Ascending aorta (tissue), 2 donors: ENCODE measurements at places on chromosomes 6 and 20.

DNA sequence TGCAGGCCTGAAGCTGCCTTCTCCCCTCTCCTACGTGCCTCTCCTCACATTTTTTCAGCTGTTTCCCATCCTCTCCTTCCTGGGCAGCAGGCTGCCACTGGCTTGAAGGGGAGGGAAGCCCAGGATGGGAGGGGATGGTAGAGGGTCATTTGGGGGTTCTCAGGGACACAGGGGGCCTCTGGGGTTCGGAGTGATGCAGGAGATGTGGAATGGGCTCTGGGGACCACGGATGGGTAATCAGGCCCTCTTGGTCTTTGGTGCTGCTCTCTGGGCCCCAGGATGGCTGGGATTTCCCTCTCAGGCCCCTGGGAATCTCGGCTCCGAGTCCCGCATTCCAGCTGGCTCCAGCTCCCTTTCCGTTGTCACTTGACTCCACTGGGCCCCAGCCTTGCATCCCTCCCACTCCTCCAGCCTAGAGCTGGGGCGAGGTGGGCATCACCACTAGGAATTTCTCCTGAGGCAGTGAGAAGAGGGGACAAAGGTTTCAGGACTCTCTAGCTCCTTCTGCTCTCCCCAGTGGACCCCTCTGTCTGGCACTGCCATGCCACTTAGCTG, 2.0 kb upstream of the DDR1 start:
- H3K27ac ChIP-seq = peak overlapping the region; percentile 83
- peak; percentile 54 for DNase-seq
- H3K4me3 ChIP-seq = no peak overlapping the region
- no peaks in the 10 kb centered on the region for H3K36me3 ChIP-seq

- H3K27me3 ChIP-seq = no peaks in the 10 kb centered on the region
- H3K4me1 ChIP-seq = no peaks in the 10 kb centered on the region
- no peak for DNase-seq
- H3K27ac ChIP-seq = no peak overlapping the region
- no peak overlapping the region for H3K4me3 ChIP-seq
- H3K36me3 ChIP-seq = no peaks in the 10 kb centered on the region
Observed at GRCh38 chr6:20711518-20711917, 177.3 kb downstream of the CDKAL1 start.

DNA sequence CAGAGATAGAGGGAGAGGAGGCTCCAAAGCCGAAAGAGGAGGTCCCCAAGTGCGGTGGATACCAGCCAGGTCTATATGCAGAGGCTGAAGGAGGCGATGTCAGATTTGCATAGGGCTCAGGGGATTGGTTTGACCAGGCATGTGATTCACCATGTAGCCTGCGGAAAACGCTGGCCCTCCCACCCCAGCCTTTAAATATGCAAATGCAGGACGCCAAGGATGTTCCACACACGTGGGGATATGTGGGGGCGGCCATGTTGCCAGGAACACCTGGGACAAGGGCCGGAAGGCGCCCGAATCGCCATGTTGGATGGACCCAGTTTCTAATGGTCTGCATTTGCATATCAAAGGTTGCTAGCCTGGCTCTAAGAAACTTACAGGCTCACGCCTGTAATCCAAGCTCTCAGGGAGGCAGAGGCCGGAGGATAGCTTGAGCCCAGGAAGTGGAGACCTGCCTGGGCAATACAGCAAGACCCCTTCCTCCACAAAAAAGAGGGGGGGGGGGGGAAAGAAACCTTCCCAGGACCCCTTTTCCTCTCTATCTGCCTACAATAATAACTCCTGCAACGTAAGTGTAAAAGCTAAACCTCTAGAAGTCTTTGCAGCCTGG, 110.5 kb downstream of the TULP4 start:
- no peak overlapping the region for H3K4me3 ChIP-seq
- H3K27ac ChIP-seq = no peak overlapping the region
- DNase-seq = no peak
- H3K36me3 ChIP-seq = no peaks in the 10 kb centered on the region
- H3K4me1 ChIP-seq = no peaks in the 10 kb centered on the region

DNA sequence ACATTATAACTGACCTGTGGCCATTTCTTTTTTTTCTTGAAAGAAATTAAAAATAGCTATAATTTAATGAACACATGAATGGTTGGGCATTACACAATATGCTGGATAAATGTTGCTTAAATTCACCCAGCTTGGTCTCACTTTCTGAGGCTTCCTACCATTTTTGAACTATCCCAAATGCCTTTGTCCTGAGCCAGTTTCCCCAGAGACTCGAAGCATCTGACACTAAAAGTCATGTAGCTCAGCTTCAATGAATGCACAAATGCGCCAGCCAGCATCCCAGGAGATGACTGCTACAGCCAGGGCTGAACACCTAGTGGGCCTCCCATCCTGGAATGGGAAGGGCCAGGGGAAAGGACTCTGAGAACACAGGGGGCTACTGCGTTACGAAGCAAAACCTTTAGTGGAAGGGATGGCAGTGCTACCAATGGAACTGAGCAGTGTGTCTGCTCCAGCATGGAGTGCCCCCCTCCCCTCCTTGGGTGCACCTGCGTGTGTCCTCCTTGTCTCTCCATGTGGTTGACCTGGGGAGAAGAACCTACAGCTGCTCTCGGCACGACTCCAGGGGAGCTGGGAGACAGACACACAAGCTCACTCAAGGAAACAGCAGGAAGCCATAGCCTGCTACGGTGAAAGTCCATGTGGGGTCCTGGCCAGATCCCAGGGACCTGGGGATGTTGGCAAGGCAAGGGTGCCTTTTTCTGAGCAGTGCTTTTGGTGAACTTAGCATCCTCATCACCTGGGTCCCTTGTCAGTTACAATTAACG, 60.9 kb downstream of the IRF4 start:
- H3K4me1 ChIP-seq = no peaks in the 10 kb centered on the region
- H3K36me3 ChIP-seq = no peaks in the 10 kb centered on the region
- no peaks in the 10 kb centered on the region for H3K27me3 ChIP-seq

- DNase-seq = no peak
- H3K27me3 ChIP-seq = no peaks in the 10 kb centered on the region
- no peaks in the 10 kb centered on the region for H3K36me3 ChIP-seq
- no peaks in the 10 kb centered on the region for H3K4me1 ChIP-seq
Observed at GRCh38 chr20:2331901-2332565, 36.2 kb downstream of the TGM3 start.

GRCh38 chr20:44584162-44584561, 1.8 kb downstream of the PKIG start:
- H3K27me3 ChIP-seq = no peaks in the 10 kb centered on the region
- DNase-seq = no peak
- H3K36me3 ChIP-seq = no peaks in the 10 kb centered on the region
- peak overlapping the region; percentile 82 for H3K27ac ChIP-seq
- peak overlapping the region; percentile 61 for H3K4me3 ChIP-seq

DNA sequence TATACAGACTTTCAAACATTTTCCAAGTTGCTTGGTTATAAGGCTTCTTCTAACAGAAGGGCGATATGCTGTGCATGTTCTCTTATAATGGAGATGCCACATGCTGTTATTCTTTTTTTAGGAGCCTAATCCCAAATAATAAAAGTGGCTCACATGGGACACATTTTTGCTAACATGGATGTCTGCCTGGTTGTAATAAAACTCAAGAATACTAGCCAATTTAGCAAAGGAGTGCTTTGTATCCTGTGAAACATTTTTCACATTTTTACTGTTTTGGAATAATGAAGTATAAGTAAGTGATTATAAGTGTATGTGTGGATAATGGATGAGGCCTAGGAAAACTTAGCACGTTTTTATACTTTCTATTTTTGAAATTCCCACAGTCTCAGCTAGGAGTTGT, 312.2 kb downstream of the LAMA2 start:
- H3K27me3 ChIP-seq = no peaks in the 10 kb centered on the region
- H3K4me3 ChIP-seq = no peak overlapping the region
- H3K4me1 ChIP-seq = no peaks in the 10 kb centered on the region
- DNase-seq = no peak
- H3K36me3 ChIP-seq = no peaks in the 10 kb centered on the region

DNA sequence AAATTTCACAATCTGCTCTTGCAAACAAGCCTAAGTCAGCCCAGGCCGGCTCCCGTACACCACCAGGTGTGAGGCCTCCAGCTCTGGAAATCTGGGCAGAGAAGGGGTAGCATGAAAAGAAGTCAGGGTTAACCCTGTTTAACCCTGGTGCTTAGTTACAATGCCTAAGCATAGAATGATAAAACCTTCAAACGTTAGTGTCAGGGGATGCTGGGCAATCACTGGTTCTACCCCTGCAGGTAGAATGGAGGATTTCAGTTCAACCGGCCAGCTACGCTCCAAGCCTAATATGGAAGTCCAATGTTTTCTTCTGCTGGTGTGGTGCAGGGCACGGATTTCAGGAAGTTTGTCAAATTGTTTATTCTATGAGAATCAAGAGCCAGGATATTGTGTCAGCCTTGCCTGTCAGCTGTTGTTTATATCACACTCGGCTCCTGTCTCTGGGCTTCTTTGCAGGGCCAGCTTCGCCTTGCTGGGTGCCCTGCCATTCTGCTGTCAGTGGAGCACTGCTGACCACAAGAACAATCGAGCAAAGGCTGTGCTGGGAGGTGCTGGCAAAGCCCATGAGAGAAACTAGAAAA, 20.2 kb upstream of the CD93 start:
- peak overlapping the region; percentile 11 for H3K27ac ChIP-seq
- no peaks in the 10 kb centered on the region for H3K27me3 ChIP-seq
- DNase-seq = no peak
- H3K4me1 ChIP-seq = no peaks in the 10 kb centered on the region

GRCh38 chr20:25707695-25708094, 11.0 kb upstream of the ZNF337 start:
- H3K4me3 ChIP-seq = no peak overlapping the region
- no peaks in the 10 kb centered on the region for H3K4me1 ChIP-seq
- no peak for DNase-seq
- no peak overlapping the region for H3K27ac ChIP-seq
- peaks cover 2% of the 10 kb centered on the region for H3K36me3 ChIP-seq
